ENCODE measurements at places on chromosomes 1 and 21. TPM values are rescaled to one million over a fixed set of nuclear protein-coding genes. Genes with fewer than 3 reads are reported as not detected.

Gene FOXD3
- not detected for polyA plus RNA-seq

Gene KMO
- not detected for polyA plus RNA-seq

Gene PLCH2
- polyA plus RNA-seq: 2.9 TPM

Gene SH2D2A
- polyA plus RNA-seq: 84.1 TPM

Gene HES3
- not detected for polyA plus RNA-seq

Gene ADGRL2
- not detected for polyA plus RNA-seq

Gene KRTAP19-1
- polyA plus RNA-seq: not detected

Gene MROH9
- polyA plus RNA-seq: not detected

Gene C1orf87
- polyA plus RNA-seq: not detected

- DNase-seq: no peak
- no peak overlapping the region for H3K4me3 ChIP-seq
- no peaks in the 10 kb centered on the region for H3K36me3 ChIP-seq
- peaks cover 16% of the 10 kb centered on the region for H3K27me3 ChIP-seq
- peaks cover 5% of the 10 kb centered on the region for H3K4me1 ChIP-seq
- H3K27ac ChIP-seq: no peak overlapping the region
Observed at GRCh38 chr1:220705782-220706181, 15.6 kb downstream of the C1orf115 start.

DNA sequence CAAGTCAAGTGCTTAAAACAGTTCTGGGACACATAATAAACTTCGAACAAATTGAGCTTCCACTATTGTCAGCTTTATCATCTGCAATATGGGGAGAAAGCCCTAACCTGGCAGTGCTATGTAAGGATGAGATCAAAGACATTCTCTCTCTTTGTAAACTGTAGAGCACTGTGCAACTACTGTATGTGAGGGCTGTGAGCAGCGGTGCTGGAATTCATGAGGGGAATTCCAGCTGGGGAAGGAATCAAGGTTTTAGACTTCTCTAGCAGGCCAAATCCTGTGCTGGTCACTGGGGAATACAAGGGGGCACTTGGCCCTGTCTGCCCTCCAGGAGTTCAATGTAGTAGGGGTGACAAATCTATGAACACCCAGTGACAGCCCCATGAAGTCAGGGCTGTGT lies 9.3 kb downstream of the FAM151A start:
- no peaks in the 10 kb centered on the region for H3K27me3 ChIP-seq
- H3K36me3 ChIP-seq: no peaks in the 10 kb centered on the region
- H3K27ac ChIP-seq: no peak overlapping the region

- no peak overlapping the region for H3K27ac ChIP-seq
- no peak for DNase-seq
- no peaks in the 10 kb centered on the region for H3K27me3 ChIP-seq
- H3K4me1 ChIP-seq: peaks cover 5% of the 10 kb centered on the region
Observed at GRCh38 chr1:182857212-182857611, 18.1 kb downstream of the DHX9 start.

- no peaks in the 10 kb centered on the region for H3K36me3 ChIP-seq
- no peak overlapping the region for H3K4me3 ChIP-seq
- H3K27ac ChIP-seq: no peak overlapping the region
Observed at GRCh38 chr1:219442611-219443061, 170.3 kb downstream of the ZC3H11B start.

GRCh38 chr1:29700491-29700890 lies 464.2 kb downstream of the PTPRU start:
- no peak for DNase-seq
- no peak overlapping the region for H3K4me3 ChIP-seq
- peaks cover 2% of the 10 kb centered on the region for H3K27me3 ChIP-seq
- H3K36me3 ChIP-seq: no peaks in the 10 kb centered on the region
- H3K27ac ChIP-seq: no peak overlapping the region

GRCh38 chr1:38088366-38088765 lies 41.8 kb upstream of the POU3F1 start:
- DNase-seq: no peak
- H3K4me1 ChIP-seq: no peaks in the 10 kb centered on the region
- no peak overlapping the region for H3K27ac ChIP-seq
- H3K4me3 ChIP-seq: no peak overlapping the region

DNA sequence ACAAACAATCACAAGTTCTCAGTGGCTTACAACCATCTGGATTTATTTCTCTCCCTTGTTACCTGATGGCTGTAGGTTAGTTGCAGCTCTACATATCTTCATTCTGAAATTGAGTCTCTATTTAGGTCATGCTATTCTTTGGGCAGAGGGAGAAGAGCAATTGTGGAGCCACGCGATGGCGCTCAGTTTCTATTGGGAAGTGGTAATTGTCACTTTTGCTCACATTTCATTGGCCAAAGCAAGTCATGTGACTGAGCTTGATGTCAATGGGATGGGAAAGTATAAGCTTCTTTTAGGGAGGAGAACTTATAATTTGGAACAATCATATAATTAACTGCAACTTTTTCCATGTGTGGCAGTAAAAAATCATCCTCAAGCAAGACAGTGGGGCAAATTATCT lies 166.5 kb downstream of the LMO4 start:
- H3K27ac ChIP-seq: no peak overlapping the region
- H3K27me3 ChIP-seq: peaks cover 3% of the 10 kb centered on the region
- no peaks in the 10 kb centered on the region for H3K4me1 ChIP-seq
- no peak overlapping the region for H3K4me3 ChIP-seq
- no peak for DNase-seq

- no peaks in the 10 kb centered on the region for H3K36me3 ChIP-seq
- H3K27me3 ChIP-seq: no peaks in the 10 kb centered on the region
- no peak overlapping the region for H3K4me3 ChIP-seq
Observed at GRCh38 chr1:215779729-215780128, 212.6 kb downstream of the KCTD3 start.

GRCh38 chr1:157095551-157095950 lies 4.1 kb downstream of the ETV3L start:
- no peak overlapping the region for H3K4me3 ChIP-seq
- H3K27me3 ChIP-seq: peaks cover 9% of the 10 kb centered on the region
- DNase-seq: no peak
- H3K4me1 ChIP-seq: no peaks in the 10 kb centered on the region
- H3K27ac ChIP-seq: no peak overlapping the region

DNA sequence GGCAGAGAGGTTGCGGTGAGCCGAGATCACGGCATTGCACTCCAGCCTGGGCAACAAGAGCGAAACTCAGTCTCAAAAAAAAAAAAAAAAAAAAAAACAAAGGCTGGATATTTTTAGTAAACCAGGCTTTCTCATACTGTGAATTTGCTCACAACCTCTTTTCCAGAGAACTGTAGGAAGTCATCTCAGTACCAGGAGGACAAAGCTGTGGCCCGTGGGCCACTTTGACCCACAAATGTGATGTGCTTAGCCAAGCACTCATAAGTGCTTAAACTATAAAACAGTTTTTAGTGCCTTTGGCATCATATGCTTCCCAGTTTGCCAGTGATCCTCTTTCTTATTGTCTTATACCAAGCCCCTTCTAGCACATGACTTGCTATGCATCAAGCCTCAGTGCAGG lies 46.5 kb downstream of the RNF11 start:
- H3K36me3 ChIP-seq: no peaks in the 10 kb centered on the region
- H3K4me1 ChIP-seq: no peaks in the 10 kb centered on the region
- DNase-seq: no peak
- no peak overlapping the region for H3K4me3 ChIP-seq
- no peak overlapping the region for H3K27ac ChIP-seq

DNA sequence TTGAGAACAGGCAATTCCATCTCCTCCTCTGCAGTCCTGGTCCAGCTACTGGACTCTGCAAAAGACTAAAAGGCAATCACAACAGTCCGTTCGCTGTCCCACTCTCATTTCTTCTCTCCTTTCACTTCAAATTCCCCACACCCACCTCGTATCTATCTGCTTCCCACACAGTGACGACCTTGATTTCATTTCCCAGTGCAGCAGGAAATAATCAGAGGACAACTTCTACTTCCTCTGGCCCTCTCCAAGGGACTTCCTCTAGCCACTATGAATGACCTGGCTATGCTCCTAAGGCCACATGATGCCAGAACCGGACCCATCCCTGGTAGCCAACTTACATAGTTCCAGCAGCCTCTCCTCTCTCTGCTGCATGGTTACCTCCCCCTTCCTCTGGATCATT lies 8.0 kb downstream of the NOL9 start:
- peak overlapping the region; percentile 62 for H3K27ac ChIP-seq
- peaks cover 37% of the 10 kb centered on the region for H3K36me3 ChIP-seq
- DNase-seq: no peak

DNA sequence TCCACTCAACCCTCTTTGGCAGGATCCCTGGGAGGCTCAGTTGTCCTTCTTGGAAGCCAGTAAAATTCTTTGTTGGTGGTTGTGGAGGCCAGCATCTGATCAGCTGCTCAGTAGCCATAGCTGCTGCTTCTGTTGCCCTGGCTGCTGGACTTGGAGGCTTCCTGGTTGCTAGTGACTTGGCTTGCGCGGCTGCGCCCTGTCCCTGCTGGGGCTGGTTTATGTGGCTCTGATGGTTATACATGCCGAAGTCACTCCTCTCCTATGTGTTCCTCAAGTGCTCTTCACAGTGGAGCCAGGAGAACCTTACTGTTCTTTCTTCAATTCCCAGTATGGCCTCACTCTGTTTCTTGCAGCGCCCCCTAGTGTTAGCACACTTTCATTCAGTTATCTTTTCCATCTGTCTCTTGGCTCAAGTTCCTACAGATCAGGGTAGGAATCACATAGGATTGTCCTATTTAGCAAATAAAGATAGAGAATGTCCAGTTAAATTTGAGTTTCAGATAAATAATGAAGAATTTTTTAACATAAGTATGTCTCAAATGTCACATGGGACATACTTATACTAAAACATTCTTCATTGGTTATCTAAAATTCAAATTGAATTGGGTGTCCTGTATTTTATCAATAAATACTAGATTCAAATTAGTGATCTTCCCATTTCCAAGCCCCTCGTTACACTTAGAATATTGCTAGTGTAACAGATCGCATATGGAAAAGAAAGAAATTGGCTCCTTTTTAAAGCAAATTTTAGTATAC lies 176.5 kb downstream of the TGFB2 start:
- no peaks in the 10 kb centered on the region for H3K36me3 ChIP-seq
- H3K27ac ChIP-seq: no peak overlapping the region
- no peak for DNase-seq
- H3K4me3 ChIP-seq: no peak overlapping the region
- H3K27me3 ChIP-seq: peaks cover 7% of the 10 kb centered on the region

GRCh38 chr1:70405780-70406416 lies 5.2 kb upstream of the CTH start:
- no peak for DNase-seq
- peaks cover 14% of the 10 kb centered on the region for H3K27me3 ChIP-seq
- H3K36me3 ChIP-seq: no peaks in the 10 kb centered on the region
- peaks cover 9% of the 10 kb centered on the region for H3K4me1 ChIP-seq
- no peak overlapping the region for H3K4me3 ChIP-seq

GRCh38 chr1:211577277-211577818 lies 1.6 kb downstream of the SLC30A1 start:
- peak overlapping the region; percentile 91 for H3K4me3 ChIP-seq
- peak overlapping the region; percentile 84 for H3K27ac ChIP-seq
- DNase-seq: no peak
- H3K27me3 ChIP-seq: peaks cover 9% of the 10 kb centered on the region

- H3K4me3 ChIP-seq: no peak overlapping the region
- H3K36me3 ChIP-seq: no peaks in the 10 kb centered on the region
- H3K27me3 ChIP-seq: no peaks in the 10 kb centered on the region
Observed at GRCh38 chr1:41766546-41766945, 152.2 kb downstream of the HIVEP3 start.

GRCh38 chr1:41520951-41521752 lies 36.7 kb upstream of the EDN2 start:
- no peak overlapping the region for H3K4me3 ChIP-seq
- H3K27ac ChIP-seq: no peak overlapping the region
- peaks cover 9% of the 10 kb centered on the region for H3K36me3 ChIP-seq
- peaks cover 3% of the 10 kb centered on the region for H3K27me3 ChIP-seq

- H3K4me3 ChIP-seq: no peak overlapping the region
- H3K27ac ChIP-seq: no peak overlapping the region
- no peaks in the 10 kb centered on the region for H3K36me3 ChIP-seq
- DNase-seq: no peak
Observed at GRCh38 chr1:194159941-194160340, 973.5 kb upstream of the B3GALT2 start.

DNA sequence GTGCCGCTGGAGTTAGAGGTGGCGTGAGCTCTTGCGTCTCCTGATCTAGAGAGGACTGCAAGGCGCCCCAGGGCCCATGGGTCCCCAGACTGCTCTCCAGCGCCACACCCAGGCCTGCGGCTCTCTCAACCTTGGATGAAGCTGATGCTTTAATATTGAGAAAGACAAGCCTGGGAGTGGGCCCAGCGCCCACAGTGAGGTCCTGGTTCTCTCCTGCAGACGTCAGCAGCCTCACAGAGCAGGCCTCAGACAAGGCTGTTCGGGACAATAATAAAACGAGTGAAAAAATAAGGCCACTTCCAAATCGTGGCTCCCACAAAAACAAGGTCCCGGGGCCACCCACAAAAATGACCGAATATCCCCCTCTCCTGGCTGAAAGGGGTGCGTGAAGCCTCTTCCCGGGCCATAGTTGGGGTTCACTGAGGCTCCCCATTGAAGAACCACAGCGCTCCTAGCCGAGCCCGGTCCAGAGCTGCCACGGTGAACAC lies 6.0 kb upstream of the DNMT3L start:
- no peaks in the 10 kb centered on the region for H3K36me3 ChIP-seq
- no peak for DNase-seq
- H3K27ac ChIP-seq: no peak overlapping the region
- H3K27me3 ChIP-seq: no peaks in the 10 kb centered on the region
- no peak overlapping the region for H3K4me3 ChIP-seq
- no peaks in the 10 kb centered on the region for H3K4me1 ChIP-seq

DNA sequence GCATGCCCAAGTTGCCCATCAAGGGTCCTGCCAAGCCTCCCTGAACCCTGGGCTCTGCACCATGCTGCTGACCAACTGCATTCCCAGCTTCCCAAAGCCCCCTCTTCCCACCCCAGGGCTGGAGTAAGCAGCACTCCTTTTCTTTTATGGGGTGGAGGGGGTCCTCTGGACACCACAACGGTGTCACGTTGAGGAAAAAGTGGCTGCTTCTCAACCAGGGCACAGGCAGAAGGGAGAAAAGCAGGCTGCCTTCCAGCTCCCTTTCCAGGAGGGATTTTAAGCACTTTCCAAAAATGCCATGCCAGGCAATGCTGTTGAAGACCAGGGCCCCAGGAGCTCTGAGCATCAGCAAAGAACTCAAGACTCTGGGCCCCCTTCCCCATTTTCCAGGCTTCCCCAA lies 691 bp downstream of the RIMS3 start:
- H3K36me3 ChIP-seq: no peaks in the 10 kb centered on the region
- peak overlapping the region; percentile 82 for H3K4me3 ChIP-seq
- no peak for DNase-seq
- H3K27me3 ChIP-seq: no peaks in the 10 kb centered on the region

Measured in immature natural killer cell (primary cell).